A673 (cell line): ENCODE measurements at places on chromosomes 7 and 10.

- DNase-seq, result no peak
Observed at GRCh38 chr10:19668116-19668515, 148.1 kb upstream of the PLXDC2 start.

DNA sequence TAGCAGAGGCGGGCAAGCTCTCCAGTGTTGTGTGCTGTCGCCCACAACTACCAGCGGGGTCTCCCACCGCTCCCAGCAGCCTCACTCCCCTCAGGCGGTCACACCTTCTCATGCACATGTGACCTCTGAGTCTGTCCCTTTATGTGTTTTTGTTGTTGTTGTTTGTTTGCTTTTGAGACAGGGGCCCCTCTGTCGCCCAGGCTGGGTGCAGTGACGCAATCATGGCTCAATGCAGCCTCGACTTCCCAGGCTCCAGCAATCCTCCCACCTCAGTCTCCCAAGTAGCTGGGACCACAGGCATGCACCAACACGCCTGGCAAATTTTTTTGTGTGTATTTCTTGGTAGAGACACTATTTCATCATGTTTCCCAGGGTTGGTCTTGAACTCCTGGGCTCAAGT, 1.5 kb downstream of the CPSF4 start:
- DNase-seq, result no peak

GRCh38 chr7:41244246-41244645, 458.6 kb downstream of the INHBA start:
- DNase-seq, result no peak

DNA sequence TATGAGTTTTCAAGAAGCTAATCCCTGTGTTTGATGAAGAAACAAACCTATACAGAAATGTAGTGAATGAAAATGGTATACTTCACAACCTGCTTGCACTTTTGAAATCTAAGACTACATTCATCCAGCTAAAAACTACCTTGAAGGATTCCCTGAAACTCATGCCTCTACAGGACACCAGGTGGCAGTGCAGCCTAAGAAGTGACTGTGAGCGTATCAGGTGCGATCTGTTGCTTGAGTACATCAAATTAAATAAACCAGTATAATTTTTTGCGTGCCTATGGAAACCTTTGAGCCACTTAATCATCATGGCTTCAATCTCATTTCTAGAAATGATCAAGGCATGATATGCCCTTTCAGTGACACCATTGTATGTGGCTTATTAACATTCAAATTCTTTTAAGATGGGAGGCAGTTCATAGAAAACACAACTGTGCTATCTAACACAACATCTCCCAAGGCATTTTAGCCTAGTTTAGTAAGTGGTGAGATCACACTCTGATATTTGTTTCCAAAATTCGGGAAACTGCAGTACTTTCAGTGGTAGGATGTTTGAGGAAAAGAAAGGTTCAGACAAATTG, 57.4 kb downstream of the PPP1R17 start:
- DNase-seq, result peak; percentile 75

- DNase-seq, result no peak
Observed at GRCh38 chr10:48885376-48885775, 54.3 kb downstream of the LRRC18 start.

- no peak for DNase-seq
Observed at GRCh38 chr7:135147899-135148721, at the start of gene TMEM140. Gene TMEM140 (plus strand): TSS chr7:135148072. CDS start chr7:135164442, 16,370 bp downstream.

DNA sequence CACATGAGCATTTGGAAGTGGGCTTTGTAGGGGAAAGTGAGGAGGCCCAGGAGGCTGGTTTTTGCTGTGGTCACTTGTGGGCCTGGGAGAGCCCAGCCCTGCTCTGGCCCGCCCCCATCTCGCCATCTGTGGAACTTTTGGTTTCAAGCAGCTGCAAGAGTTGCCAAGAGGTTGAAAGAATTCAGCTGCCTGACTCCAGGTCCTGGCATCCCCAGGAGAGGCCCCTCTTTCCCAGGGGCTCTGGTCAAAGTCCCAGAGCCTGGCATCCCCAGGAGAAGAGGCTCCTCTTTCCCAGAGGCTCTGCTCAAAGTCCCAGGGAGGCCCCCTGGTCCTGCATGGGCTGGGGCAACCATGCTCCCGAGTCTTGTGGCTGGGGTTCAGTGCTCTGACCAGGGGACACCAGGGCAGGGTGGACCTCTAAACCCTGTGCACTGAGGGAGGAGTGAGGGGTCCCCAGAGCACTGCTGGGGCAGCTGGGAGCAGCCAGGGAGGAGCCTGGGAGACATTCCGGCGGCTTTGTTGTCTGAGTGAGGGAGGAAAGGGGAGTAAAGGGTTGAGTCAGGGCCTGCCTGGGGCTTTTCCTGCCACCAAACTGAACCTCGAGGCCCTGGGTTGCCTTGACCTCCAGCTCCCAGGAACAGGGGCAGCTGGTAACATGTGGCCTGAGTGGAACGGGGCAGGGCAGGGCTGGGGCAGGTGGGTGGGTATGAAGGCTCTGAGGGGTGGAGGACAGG, 27.7 kb upstream of the CSGALNACT2 start:
- no peak for DNase-seq

GRCh38 chr10:131310142-131310541, 1.4 kb downstream of the TCERG1L start:
- DNase-seq, result peak; percentile 39

DNA sequence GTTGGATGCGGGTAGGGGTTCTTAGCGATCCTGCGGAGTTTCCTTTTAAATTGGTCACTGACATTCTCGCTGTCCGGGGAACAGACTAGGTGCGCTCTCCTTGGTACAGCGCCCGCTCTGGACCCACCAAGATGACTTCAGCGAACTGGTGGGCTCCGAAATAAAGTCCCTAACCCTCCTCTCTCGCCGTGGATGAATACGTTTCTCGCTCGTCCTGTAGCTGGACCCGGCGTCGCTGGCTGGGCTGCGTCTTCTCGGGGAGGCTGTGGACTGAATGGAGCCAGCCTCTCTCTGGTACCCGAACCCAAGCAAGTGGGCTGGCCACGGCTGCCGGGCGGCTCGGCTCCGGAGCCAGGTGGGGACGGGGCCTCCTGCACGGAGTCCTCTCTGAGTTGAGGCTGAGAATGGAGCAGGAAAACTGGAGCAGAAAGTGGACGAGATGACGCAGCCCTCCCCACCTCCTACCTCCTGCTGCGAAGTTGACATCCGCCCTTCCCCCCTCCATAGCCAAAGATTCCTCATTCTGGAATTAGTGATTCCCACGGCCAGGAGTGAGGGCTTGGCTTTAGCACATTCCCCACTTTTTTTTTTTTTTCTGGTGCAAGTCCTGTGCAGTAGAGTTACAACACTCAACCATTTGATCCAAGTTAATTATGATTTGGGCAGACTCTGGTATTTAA, 1.5 kb downstream of the UNC5B start:
- DNase-seq, result no peak

GRCh38 chr7:152464312-152465118, 28.7 kb upstream of the KMT2C start:
- DNase-seq, result peak; percentile 84

GRCh38 chr10:47371629-47372485, 12.2 kb downstream of the ZNF488 start:
- no peak for DNase-seq

DNA sequence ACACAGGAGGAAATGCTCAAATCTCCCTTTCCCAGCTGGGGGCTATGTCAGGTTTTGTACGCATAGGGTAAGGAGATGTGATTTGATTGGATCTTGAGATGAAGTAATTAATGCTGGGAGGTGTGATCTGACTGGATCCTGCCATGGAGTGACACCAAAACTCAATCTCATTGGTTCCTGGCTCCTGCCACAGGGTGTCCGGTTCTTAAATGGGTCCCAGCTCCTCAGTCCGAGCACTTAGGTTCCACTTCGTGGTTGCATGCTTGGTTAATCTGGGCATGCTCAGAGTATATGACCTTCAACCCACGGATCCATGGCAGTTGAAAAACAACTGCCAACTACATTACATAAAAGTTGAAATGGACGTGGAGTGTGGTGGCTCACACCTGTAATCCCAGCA, 3.1 kb upstream of the ZNF12 start:
- DNase-seq, result peak; percentile 28

DNA sequence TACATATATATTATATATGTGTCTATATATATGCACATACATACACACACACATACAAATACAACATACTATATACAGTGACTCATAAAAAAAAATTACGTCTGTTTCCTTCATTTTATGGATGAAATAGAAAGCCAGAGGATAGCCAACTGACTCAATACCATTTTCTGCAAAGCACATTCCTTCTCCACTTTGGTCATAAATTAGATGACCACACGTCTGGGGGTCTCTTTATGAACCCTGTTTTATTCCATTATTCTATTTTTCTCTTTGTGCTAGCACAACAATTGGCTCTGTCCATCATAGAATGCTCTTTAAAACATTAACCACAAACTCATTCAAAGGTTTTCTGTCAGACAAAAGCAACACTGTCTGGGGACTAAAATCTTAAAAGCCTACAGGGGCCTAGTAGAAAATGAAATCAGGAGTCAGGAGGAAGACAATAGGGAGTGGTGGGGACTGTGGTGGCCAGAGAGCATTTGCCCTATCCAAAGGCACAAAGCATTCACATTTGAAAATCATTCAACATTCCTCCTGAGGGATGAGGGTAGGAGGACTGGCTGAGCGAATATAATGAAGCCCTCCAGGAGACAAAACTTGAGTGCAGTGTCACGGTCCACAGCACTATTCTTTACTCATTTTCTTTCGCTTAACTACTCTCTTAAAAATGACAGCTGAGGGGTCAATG, 4.3 kb downstream of the CUBN start:
- no peak for DNase-seq

DNA sequence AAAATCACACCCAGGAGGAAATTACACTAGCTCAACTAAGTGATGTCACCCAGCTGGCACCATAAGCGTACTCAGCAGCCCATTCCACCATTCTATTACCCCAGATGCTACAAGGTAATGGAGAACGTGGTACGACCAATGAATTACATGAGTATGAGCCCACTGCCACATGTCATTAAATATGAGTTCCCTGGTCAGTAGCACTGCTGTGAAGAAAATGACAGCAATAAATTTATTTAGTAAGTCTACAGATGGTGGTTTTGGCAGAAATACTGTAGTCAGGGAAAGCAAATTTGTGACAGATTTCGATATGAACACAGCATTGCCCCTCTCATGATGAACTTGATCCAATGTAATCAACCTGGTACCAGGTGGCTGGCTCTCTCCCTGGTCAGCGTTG, 154.2 kb downstream of the VWC2 start:
- DNase-seq, result no peak

- no peak for DNase-seq
Observed at GRCh38 chr10:124898471-124898870, 43.5 kb upstream of the ZRANB1 start.

- no peak for DNase-seq
Observed at GRCh38 chr10:86207226-86207625, 159.4 kb downstream of the GRID1 start.

DNA sequence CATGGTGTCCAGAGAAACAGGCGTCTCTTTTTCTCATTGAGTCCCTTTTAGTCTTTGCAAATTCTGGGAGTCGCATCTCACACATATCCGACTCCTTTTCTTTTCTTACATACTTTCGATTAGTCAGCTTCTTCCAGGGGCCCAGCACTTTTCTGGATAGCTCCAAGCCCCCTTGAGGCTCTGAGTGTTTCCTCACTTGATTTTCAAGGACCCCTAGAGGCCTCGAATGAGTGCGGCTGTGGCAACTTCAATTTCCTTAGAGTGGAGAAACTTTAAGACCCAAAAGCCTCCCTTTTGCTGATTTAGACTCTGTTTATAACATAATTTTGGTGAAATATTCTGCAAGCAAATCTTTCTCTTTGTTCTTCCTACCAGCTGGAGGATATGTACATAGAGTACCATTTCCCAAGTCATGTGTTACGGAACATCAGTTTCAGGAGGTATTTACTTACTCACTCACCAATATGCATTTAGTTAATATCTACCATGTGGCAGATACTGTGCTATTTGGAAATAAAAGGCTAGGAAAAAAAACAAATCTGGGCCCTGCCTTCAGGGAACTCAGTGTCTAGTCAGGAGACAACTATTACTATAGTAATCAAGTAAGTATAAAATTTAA, 555.2 kb downstream of the REEP3 start:
- no peak for DNase-seq

DNA sequence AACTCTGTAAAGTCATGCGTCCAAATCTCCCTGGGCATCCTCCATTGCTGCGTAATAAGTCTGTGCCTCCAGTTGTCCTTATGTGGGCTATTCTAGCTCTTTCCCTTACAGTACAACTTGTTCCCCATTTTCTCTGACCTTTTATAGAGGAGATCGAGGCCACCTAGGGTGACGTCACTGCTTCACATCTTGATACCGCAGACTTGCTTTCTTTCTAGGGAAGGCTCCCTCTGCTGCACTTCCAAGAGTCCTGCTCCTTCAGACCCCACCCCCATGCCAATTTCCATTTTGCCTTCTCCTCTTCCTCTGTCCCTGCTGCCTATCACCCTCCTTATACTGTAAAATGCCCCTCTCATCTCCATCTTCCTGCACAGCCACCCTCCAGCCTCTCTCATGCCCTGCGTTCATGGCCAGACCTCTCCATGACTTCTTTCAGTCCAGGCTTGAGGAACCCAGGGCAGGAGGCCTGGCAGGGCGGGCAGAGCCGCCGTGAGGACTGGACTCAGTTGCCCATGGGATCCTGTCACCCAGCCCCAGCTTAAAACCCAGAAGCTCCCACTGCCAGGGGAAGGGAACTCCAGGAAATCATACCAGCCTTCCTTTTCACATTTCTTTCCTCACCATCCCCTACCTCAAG, 57.5 kb downstream of the CAMK1D start:
- no peak for DNase-seq

- DNase-seq, result peak; percentile 43
Observed at GRCh38 chr10:3777981-3778691, 6.9 kb downstream of the KLF6 start.

DNA sequence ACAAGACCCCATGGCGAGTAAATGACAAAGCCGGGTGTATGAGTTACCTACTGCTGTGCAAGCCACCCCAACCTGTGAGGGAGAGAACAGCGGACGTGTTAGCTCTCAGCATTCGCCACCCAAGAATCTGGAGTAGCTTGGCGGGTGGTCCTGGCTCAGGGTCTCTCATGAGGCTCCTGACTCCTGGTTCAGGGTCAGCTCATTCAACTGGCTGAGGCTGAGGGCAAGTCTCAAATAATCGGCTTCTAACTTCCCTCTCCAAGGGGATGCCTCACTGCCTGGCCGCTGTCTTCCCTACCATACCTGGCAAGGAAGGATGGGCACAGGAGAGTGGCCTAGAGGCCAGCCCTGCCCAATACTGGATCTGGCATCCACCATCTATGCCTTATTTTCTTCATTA, 94.2 kb downstream of the HTR5A start:
- DNase-seq, result no peak

- no peak for DNase-seq
Observed at GRCh38 chr7:78395298-78396036, 596.9 kb downstream of the PHTF2 start.

DNA sequence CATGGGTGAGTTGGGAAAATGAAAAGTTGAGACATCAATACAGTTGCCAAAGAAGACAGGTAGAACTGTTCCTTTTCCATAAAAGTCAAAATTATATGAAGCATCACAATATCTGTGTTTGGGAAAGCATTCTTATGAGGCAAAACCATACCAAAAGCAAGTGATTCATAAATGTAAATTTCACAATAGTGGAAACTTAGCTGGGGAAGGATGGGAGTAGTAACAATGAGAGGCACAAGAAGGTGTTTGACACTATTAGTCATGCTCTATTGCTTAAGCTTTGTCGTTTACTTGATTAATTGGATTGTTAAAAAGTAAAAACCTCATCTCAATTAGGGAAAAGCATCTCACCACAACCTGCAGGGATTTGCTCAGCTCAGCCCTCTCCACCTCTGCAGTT, 240.2 kb downstream of the C7orf25 start:
- no peak for DNase-seq

- DNase-seq, result no peak
Observed at GRCh38 chr7:30253796-30254165, 30.6 kb upstream of the ZNRF2 start.

- DNase-seq, result no peak
Observed at GRCh38 chr7:155291045-155291530, 6.6 kb upstream of the INSIG1 start.
